ENCODE measurements at places on chromosomes 6 and 20.

- no peak for DNase-seq
These were observed 80.4 kb upstream of the EMILIN3 start for GRCh38 chr20:41447006-41447405.

DNA sequence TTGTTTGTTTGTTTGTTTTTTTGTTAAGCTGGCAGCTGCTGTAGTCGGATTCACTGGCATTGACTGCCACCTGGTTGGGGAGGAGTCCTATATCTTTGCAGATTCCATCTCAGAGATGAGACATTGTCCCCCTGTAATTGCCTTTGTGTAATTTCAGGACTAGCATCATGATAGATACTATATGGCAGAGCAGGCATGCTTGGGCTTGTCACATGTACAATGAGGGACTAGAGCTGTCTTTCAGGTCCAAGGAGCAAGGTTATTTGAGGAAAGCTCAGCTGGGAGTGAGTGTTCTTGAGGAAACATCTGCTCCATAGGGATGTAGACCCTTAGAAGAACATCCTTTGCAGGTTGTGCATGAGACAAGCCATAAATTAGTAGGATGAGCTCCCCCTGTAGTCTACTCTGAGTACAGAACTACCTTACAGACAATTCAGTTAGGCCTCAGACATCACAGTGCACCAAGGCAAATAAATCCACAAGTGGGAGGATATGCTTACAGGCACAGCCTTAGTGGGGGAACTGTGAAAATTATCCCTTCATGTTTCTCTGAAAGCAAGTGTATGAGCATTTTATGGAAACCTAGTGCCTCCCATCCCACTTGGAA, 62.1 kb downstream of the BMP2 start:
- no peak for DNase-seq

GRCh38 chr6:32397252-32397920, 9.6 kb downstream of the BTNL2 start:
- no peak for DNase-seq

GRCh38 chr20:23132293-23132929, 46.3 kb upstream of the CD93 start:
- no peak for DNase-seq

DNA sequence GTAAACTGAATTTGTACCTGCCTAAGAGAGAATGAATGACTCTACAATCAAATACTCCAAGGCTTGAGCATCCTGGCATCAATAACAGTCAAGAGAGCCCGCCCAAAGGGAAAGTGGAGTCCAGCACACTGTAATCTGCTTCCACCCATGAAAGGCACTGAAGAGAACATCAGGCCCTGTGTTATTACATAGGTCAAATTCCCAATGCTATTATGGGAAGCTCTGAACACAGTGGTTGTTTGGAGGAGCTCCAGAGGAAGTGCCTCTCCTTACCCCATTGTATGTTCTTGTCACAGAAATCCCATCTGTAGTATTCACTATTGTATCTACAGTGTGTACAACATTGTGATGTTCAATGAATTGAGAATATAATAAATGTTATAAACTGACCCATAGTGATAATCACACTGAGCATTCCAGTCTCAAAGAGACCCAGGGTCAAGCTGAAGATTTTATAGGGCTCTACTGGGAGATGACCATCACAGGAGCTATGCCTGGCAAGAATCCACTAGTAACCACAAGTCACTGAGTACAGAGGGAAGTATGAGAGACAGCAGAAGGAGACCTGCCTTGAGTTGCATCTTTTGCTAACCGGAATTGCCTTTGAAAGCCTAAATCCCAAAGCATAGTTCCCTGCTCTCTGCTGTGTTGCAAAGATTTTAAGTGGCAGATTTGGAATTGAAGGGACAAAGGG, 446.7 kb downstream of the GJA1 start:
- DNase-seq, result peak; percentile 82

DNA sequence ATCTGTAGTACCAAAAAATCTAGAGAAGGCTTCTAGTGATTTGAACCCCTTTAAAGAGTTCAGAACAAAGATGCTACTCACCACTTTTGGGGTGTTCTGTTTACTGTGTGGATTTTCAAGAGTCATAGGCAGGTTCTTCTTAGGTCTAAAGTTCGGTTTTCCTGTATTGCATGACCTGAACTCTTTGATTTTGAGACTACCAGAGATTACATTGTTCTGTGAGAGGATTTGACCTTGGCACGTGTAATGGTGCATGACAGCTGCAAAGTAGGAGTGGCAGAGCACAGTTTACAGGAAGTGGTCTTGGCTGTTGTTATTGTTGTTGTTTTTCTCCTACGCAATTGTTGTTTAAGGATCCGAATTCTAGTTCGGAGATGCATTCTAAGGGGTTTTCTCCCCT, 592.7 kb downstream of the EPHA7 start:
- no peak for DNase-seq

DNA sequence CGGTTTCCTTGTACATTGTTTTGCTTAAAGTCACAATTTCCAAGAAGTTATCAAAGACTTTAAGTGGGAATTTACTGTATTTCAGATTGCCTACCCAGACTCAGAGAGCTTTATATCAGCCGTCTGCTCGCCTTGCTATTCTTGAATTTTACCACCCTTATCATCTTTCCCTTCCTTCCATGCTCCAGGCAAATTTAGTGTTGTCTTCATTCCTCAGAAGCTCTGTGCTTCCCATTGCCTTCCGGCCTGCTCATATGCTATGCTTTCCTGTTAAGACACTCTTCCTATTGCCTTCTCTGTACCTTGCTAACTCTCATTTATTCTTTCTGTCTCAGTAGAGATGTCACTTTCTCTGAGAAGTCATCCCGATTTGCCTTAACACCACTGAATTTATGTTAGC, 52.1 kb downstream of the CD2AP start:
- no peak for DNase-seq

DNA sequence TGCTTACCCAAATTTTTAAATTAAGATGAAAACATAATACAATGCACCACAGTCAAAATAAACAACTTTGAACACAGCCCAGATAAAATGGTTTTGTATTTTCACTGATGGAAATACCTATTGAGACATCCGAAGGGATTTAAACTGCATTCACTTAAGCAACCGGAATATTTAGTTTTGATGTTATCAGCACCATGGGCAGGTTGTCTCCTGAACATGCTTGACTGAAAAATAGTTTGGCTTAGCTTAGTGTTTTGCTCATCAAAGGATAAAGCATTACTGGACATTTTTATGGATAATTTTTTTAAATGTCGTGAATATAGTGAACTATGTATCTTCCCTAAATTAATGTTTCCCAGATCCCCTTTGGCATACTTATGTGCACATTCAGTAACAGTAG, 177.5 kb downstream of the GJA1 start:
- DNase-seq, result no peak

DNA sequence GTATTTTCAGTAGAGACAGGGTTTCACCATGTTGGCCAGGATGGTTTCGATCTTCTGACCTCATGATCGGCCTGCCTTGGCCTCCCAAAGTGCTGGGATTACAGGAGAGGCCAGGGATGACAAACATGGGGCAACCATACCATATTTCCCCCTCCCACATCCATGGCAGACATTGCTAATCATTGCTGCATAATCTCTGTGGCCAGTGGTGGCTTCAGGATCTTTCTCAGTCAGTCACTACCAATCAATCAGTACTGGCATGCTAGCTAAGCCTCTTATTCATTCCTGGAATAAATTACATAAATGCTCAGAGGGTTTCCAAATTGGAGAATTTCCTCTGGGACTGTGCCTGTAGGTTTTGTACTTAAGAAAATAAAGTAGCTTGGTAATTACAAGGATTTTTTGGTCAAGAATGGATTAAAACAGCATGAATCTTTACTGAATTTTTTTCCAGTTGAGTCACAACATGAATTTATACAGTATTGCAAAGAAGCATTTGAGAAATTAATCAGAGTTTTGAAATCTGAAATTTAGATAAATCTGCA, 138.1 kb downstream of the FNDC1 start:
- DNase-seq, result no peak

- DNase-seq, result no peak
These were observed 1.0 kb upstream of the APMAP start for GRCh38 chr20:24993337-24994185.

DNA sequence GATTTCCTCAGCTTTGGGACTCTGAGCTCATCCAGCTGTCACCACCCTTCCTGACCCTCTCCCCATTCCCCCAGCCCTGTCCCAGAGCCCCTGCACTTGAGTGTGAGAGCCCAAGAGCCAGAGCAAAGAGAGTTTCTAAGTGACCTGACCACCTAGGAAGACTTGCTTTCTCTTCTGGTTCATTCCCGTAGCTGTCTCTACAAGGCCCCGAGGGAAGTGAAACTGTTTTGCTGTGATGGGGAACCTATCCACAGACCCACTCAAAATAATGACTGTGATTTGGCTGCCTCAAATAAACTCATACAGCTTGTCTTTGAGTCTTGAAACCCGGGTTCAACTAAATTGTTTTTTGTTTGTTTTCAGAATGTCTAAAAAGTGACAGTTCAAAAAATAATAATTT, 74.6 kb upstream of the XRN2 start:
- DNase-seq, result no peak

DNA sequence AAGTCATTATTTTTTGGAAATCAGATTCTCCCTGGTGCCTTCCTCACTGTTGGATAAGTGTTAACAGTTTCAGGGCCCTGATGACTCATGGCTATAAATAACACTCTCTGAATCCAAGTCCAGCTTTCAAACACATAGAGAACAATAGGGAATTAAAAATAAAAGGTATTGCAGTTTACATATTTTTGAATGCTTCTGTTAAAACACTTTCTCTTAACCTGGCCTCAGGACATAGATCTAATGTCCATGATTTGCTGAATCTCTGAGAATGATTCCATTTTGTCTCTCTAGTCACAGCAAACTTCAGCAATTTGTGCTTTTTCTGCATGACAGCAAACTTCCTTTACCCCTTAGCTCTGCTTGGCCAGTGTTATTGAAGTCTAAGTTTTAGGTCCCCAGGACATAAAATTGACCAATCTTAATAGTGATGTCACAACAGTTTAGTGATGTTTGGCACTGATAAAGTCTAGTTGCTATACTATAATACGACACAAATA, 1192.4 kb upstream of the CITED2 start:
- DNase-seq, result peak; percentile 44

DNA sequence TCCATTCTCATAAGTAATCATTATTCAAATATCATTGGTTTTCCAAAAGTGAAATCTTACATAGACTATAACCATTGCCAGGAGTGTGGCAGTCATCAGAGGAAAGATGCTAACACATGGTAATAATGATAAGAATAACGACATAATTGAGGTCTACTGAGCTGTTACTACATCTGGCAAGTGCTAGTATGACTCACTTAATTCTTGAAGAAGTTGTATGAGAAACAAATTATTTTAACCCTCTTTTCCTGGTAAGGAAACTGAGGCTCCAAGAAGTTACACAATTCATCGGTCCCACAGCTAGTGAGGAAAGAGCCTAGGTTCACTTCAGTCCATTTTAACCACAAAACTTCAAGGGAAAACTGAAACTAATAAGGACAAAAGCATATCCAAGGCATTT, 335.6 kb upstream of the BTBD3 start:
- no peak for DNase-seq

- DNase-seq, result no peak
These were observed 18.2 kb downstream of the ERGIC3 start for GRCh38 chr20:35560105-35560511.

DNA sequence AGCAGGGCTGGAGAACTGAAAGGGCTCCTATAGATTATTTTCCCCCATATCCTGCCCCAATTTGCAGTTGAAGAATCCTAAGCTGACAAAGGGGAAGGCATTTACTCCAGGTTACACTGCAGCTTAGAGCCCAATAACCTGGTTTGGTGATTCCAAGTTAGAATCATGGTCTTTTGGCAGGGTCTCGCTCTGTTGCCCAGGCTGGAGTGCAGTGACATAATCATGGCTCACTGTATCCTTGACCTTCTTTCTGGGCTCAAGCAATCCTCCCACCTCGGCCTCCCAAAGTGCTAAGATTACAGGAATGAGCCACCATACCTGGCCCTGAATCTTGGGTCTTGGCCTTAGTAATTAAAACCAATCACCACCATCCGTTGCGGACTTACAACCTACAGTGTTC, 1.0 kb upstream of the MMP9 start:
- DNase-seq, result no peak

GRCh38 chr6:41602864-41603608, 35.2 kb upstream of the MDFI start:
- DNase-seq, result peak; percentile 65

GRCh38 chr6:143283887-143284645, 166.4 kb downstream of the ADAT2 start:
- peak; percentile 59 for DNase-seq

DNA sequence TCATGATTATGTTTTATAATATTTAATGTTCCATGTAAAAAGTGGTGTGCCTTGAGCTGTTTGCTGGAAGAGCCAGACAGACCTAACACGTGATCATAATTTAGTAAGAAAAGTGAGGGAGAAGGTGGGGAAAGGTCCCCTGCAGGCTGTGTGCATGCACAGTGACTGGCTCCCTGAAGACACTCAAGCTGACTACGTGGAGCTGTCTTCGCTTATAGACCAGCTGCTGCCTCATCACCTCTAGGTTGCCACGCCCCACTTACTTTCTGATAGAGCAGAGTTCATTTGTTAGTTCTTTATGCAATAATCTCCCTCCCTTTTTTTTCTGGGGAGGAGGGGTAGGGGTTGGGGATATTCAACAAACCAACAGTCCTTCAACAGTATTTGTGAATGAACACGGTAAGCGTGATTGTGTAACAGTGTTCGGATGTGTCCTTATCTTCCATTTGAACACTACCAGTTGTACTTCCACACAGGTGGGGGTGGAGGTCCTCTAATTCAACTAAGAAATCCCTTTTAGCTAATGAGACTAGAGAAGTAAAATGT, 157.3 kb downstream of the BACH2 start:
- no peak for DNase-seq

DNA sequence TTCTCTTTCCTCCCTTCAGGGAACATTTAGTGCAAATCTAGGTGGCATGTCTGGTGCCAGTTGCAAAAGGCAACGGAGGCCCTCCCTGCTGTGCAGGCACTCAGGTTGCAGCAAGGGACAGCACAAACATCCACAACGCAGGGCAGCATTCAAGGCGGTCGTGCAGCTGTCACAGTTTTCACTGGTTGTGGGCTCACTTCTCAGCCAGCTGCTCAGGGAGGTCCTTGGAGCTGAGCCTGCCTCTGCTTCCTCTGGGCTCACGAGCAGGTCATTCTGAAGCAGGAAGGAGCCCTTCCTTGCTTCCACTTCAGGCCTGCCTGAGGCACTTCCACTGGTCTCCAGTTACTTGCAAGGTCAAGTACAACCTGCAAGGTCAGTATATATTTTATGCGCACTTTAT, 3.8 kb upstream of the NPEPL1 start:
- DNase-seq, result no peak
